NAMALWA (cell line): ENCODE measurements at places on chromosomes 6 and 20.

DNA sequence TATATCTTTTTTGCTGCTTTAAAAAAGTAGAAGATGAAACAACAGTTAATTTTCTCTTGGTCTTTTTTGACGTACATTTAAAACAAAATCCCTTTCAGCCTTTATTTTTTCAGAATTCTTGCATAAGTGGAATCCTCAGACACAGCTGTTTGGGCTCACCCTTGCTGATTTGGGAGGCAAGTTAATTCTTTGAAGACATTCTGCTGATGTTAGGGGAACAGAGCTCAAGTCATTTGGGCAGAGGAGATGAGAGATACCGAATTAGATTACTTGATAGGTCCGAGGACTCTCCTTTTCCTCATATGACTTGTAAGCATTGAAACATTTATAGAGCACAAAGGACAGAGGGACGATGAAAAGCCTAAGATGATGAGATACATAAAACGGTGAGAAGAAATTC lies 567.9 kb upstream of the CITED2 start:
- DNase-seq: no peak

GRCh38 chr6:133991096-133991593 lies 38.1 kb downstream of the TBPL1 start:
- no peak for DNase-seq

GRCh38 chr6:160248538-160248937 lies 10.1 kb downstream of the SLC22A2 start:
- DNase-seq: no peak

GRCh38 chr6:111802015-111802414 lies 71.2 kb downstream of the FYN start:
- DNase-seq: no peak

GRCh38 chr6:90860822-90861601 lies 274.1 kb upstream of the MAP3K7 start:
- peak; percentile 52 for DNase-seq

DNA sequence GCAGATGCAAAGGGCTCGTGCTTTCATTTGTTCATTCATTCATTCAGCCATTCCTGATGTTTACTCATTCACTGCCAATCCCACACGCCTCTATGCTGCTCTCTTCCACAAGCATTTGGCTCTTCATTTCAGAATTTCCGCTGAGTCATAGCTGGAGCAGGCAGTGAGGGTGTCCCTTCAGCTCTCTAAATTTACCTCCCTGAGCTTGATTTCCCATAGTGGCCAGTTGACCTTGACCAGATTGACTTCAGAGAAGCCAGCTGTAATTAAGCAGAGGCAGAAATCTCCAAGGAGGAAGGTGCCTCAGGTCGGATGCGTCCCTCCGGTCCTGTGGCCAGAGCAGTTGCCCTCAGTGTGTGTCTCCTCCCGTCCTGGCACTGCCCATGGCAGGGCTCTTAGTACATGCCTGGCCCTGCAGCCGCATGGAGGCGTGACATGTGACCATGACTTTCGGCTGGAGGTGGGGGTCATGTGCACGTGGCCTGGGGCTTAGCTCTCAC lies 267.2 kb upstream of the ECI2 start:
- no peak for DNase-seq

- no peak for DNase-seq
These were observed 41.5 kb downstream of the SLC2A12 start for GRCh38 chr6:134010974-134011373.

GRCh38 chr20:57902473-57902872 lies 192.7 kb upstream of the PMEPA1 start:
- peak; percentile 15 for DNase-seq

- DNase-seq: no peak
These were observed 270.0 kb downstream of the CDH26 start for GRCh38 chr20:60228255-60228654.

- DNase-seq: no peak
These were observed 112.4 kb downstream of the PRKN start for GRCh38 chr6:162615016-162615705.

- peak; percentile 7 for DNase-seq
These were observed 18.5 kb upstream of the ISM1 start for GRCh38 chr20:13202565-13202964.

DNA sequence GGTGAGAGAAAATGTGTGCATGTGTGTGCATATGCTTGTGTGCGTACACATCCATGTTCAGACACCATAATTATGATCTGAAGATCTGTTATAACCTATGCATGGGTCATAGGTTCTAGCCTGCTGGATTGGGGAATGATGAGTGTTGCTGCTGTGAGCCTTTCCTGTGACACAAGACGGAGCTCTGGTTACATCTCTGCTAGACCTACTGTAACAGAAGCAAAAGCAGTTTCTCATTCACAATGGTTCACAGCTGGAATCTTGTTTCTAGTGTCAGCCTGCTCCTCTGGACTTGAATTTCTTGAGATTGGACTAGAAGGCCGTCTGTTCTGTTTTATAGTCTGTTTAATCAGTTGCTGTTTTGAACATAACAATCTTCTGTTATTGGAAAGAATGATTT lies 40.1 kb downstream of the DEFB114 start:
- peak; percentile 3 for DNase-seq

GRCh38 chr6:11083491-11083890 lies 10.1 kb upstream of the SMIM13 start:
- no peak for DNase-seq

GRCh38 chr20:62929051-62929538 lies 2.8 kb upstream of the DIDO1 start:
- DNase-seq: no peak

- DNase-seq: no peak
These were observed 532.0 kb downstream of the BCKDHB start for GRCh38 chr6:80638213-80639055.

DNA sequence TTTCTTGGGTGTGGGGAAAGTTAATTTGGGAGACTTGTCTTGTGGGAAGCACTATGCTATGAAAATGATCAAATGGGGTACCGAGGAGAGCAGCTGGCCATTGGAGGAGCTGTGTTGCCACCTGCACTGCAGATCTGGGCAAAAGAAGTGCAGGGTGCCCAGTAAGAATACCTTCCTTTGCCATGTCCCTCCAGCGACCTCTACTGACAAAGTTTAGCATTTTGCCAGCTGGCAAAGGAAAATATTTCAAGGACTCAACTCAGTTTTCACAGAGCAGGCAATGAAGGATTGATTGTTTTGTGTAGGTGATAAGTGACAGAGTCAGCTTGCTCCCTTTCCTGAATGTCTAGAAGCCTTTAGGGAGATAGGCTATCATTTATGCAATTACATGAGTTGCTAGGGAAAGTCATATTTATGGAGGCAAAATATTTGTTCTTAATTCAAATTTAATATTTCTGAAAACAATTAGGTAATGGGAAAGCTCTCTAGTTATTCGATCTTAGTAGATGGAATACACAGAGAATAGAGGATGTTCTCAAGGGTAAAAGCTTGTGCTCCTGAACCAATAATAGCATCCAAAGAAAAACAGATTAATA lies 118.4 kb downstream of the FARS2 start:
- peak; percentile 77 for DNase-seq

GRCh38 chr6:10759884-10760329 lies 12.3 kb downstream of the TMEM14B start:
- no peak for DNase-seq

GRCh38 chr6:35024551-35025054 lies 116.5 kb downstream of the TCP11 start:
- no peak for DNase-seq

- DNase-seq: no peak
These were observed 24.6 kb downstream of the MANBAL start for GRCh38 chr20:37314099-37314498.

DNA sequence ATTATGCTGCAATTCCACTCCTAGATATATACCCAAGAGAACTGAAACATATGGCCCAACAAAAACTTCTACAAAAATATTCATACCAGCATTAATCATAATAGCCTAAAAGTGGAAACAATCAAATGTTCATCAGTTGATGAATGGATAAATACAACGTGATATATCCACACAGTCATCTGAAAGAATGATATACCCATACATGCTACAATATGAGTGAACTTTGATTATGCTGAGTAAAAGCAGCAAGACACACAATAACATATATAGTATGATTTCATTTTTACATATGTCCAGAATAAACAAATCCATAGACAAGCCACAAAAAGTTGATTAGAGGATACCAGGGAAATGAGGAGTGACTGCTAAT lies 30.7 kb downstream of the CDK19 start:
- no peak for DNase-seq

GRCh38 chr6:41783106-41783780 lies 2.7 kb downstream of the PRICKLE4 start:
- DNase-seq: no peak

GRCh38 chr6:166616261-166617238 lies 10.5 kb downstream of the RPS6KA2 start:
- no peak for DNase-seq

DNA sequence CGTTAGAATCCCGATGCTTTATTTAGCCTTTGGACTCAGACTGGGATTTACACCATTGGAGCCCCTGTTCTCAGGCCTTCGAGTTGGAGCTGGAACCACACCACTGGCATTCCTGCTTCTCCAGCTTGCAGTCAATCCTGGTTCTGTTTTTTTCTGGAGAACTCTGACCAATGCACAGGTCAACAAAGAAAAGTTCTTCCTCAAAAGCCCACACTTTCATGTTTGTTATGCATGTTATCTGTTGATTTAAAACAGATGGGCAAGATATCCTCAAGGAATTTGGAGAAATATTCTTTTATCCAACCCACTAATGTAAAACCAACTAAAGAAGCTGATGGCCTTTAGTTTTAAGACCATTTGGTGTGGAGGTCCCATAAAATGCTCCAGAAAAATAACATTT lies 205.7 kb downstream of the ANKRD60 start:
- no peak for DNase-seq

GRCh38 chr6:39130691-39131090 lies 15.7 kb upstream of the SAYSD1 start:
- DNase-seq: no peak

GRCh38 chr6:7290079-7290478 lies 22.9 kb downstream of the SSR1 start:
- DNase-seq: no peak
